ENCODE measurements at places on chromosomes 1 and 21.

- peak; percentile 76 for DNase-seq
Observed at GRCh38 chr1:108125312-108126138, 74.6 kb downstream of the SLC25A24 start.

DNA sequence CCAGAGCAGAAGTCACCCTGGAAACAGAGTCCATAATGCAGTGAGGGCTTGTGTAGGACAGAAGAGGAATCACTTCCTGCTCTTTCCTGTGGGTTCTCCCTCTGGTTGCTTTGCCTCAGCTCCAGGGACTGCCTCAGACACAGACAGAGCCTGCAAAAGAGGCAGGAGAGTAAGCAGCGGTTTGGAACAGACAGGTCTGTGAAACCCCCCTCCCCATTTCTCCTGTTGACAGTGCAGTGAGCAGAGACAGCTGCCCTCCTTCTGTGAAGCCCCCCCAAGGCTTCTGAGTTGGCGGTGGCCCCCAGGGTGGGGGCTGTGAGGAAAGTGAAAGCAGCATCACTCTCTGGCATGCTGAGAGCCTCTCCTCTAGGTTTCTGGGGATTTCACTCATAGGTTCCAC lies 53.0 kb downstream of the MAB21L3 start:
- DNase-seq = no peak

GRCh38 chr1:205422993-205423642 lies 1.3 kb upstream of the LEMD1 start:
- no peak for DNase-seq

DNA sequence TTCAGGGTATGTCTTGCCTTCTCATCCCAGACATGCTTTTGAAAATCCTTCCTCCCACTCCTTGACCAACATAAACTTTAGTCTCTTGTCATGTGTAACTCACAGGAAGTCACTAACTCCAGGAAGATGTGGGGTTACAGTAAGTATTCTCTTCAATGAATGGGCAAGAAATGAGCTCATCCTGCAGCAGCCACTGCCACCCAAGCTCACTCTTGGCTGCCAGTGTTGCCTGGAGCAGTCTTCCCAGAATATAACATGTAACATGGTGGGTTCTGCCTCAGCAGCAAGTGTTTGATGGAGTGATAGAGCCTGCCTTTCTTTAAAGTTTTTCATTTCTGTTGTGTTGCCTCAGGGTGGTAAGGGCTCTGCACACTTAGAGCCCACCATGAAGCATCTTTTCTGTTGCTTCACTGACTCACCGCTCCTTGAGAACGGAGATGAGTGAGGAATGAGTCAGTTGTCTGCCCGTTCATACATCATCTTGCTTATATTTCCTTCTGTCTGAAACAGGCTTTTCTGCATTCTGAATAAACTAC lies 187.0 kb downstream of the TPR start:
- DNase-seq = peak; percentile 50

DNA sequence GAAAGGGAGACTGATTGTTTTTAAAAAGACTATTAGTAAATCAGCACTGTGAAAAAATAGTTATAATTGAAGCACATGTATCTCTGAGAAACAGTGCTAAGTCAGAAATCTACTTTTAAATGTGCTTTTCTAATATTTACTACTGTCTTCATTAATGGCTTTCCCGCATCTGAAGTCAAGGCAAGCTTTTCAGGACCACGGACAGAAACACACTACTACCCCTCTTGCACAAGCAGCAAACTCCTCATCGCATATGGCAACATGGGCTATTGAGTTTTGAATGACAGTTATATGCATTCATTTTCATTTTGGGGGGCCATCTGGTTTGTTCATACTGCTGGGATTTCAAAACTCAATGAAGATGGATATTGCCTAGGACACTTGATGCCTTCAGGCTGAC lies 433.4 kb upstream of the CAMK1G start:
- DNase-seq = peak; percentile 3

GRCh38 chr1:158105352-158106095 lies 75.2 kb upstream of the CD1D start:
- DNase-seq = no peak

GRCh38 chr1:21355956-21356355 lies 65.7 kb upstream of the ECE1 start:
- no peak for DNase-seq

GRCh38 chr1:28934676-28935075 lies 20.3 kb downstream of the EPB41 start:
- no peak for DNase-seq

DNA sequence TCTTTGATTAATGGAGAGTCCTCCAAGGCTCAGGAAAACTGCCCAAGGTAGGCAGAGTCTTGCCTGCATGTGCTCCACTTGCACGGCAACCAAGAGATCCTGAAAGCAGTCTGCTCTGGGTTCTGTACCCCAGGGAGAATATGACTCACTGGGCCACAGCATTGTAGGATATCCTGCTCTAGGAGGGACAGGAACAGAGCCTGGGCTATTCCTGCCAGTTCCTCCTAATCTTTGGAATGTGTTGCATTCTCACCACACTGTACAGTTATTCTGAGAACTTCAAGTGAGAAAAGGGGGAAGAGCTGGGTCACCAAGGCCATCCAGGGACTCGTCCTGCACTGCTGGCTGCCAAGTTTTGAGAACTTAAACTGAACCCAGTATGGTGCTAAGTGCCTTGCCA lies 278.5 kb downstream of the MATN1 start:
- no peak for DNase-seq

- no peak for DNase-seq
Observed at GRCh38 chr21:41763398-41763931, 3.4 kb downstream of the RIPK4 start.

DNA sequence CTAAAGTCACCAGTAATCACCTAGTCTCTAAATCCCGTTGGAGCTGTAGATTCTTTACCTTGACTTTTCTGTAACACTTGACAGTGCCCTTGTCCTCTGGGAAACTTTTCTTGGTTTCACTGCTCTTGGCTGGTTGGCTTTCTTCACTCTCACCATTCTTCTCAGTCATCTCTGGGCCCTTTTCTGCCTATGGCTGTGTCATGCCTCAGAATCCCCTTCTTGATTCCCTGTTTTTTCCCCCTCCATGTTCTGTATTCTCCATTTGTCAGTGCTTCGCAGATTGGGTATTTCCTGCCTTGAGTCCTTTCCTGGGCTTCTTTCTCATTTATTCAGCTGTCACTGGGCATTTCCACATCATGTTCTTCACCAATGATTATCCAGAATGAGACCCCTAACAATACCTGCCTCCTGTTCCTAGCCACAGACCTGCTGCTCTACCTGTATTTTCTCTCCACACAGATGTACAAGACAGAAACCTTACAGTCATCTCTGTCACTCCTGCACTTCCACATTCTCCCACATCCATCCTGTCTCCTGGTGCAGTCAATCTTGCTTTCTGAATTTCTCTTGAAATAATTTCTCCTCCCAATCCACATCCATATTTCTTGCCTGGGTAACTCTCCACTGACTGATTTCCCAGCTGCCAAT lies 14.7 kb downstream of the UCK2 start:
- DNase-seq = no peak

DNA sequence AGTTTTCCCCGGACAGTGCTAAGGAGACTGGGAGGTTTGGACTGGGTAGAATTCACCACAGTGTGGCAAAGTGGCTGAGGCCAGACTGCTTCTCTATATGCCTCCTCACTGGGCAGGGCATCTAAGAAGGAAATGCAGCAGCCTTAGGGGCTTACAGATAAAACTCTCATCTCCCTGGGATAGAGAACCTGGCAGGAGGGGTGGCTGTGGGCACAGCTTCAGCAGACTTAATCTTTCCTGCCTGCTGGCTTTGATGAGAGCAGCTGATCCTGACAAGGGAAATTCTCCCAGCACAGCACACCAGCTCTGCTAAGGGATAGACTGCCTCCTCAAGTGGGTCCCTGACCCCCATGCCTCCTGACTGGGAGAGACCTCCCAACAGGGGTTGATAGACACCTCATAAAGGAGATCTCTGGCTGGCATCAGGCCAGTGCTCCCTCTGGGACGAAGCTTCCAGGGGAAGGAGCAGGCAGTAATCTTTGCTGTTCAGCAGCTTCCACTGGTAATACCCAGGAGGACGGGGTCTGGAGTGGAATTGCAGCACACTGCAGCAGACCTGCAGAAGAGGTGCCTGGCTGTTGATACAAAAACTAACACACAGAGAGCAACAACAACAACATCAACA lies 25.2 kb downstream of the KIFAP3 start:
- DNase-seq = no peak

- no peak for DNase-seq
Observed at GRCh38 chr1:217574265-217574949, 56.5 kb downstream of the GPATCH2 start.

DNA sequence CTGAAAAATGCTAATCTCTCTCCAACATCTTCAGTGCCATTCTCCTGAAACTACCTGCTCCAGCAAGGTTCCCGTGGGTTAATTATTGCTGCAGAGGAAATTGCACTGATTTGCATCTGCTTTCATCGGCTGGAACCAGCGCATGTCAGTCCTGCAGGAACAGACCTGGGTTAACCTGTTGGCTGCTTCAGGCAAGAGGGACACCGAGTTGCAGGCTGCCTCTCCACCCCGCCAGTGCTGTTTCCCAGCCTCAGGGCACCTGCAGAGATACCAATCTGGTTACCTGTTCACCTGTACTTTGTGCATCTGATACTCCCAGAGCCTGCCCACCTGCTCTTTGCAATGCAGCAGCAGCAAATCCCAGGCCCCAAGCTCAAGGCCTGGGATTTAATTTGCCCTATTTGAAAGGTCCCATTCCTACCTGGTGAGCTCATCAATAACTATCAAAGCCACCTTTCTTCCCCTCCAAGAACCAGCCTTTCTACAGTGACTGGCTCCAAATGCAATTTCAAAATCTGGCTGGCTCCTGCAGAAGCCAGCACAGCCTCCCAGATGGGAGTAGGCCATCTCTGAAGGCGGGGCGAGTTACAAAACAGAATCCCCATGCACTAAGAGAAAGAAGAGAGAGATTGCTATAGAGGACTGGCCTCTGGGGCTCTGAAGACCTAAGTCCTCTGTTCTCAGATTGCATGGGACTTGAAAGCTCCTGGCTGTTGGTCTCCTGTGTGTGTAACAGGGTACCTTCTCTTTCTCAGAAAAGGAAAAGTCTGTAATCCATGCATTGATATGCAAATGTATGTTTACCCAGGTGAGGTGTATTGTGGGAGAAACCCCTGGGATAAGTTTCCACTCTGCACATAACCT lies 67.8 kb downstream of the TOMM20 start:
- no peak for DNase-seq

DNA sequence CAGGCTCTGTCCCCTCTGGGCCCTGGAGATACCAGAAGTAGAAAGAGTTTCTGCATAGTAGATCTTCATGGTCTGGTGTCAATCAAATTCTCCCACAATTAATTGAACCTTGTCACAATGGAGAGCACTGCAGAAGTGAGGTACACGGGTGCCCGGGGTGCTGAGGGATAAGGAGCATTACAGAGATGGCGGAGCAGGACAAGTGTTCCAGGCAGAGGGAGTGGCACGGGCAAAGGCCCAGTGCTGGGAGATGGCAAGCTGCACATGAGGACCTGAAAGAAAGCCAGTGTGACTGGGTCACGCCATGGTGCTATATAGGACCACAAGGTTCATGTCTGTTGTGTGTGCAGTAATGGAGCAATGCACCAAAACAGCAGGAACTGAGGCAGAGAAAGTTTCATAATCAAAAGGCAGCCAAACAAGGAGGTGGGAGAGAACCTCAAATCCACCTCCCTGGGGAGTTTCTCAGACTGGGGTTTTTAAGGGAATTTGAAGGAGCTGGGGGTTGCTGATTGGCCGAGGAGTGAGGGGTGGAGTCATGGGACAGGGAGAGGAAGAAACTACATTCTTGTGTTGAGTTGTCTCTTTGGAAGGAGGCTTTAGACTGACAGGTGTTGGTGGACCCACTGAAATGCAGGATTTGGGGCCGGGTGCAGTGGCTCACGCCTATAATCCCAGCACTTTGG lies 27.7 kb downstream of the ACOT11 start:
- DNase-seq = no peak

- no peak for DNase-seq
Observed at GRCh38 chr1:44290250-44291094, 64.6 kb downstream of the ERI3 start.
